A549 treated with DMSO at 1 μM for 4 hours (cell line): ENCODE measurements at places on chromosomes 1 and 21. TPM values are rescaled to one million over a fixed set of nuclear protein-coding genes. Genes with fewer than 3 reads are reported as not detected.

The GOLPH3L gene
- 13.1 to 20.0 TPM (median 16.6 TPM) in 5 replicates for total RNA-seq

The ATP6V1G3 gene
- not detected in 5 replicates for total RNA-seq

The RORC gene
- 0.02 to 0.07 TPM (median 0.03 TPM) in 3 of 5 replicates, not detected in the others for total RNA-seq

The PGLYRP4 gene
- total RNA-seq = not detected in 5 replicates

The CFH gene
- 3.6 to 5.5 TPM (median 4.4 TPM) in 5 replicates for total RNA-seq

The C1orf115 gene
- total RNA-seq = 4.4 to 5.6 TPM (median 5.5 TPM) in 5 replicates

The RUNX3 gene
- total RNA-seq = 5.1 to 9.6 TPM (median 6.2 TPM) in 5 replicates

The PLEKHN1 gene
- total RNA-seq = 4.4 to 7.1 TPM (median 6.1 TPM) in 5 replicates

The CHRNB2 gene
- total RNA-seq = 0.36 to 0.45 TPM (median 0.41 TPM) in 5 replicates

The CD1D gene
- total RNA-seq = 0.05 TPM in 1 of 5 replicates, not detected in the others

The TMEM240 gene
- total RNA-seq = 0.44 to 0.77 TPM (median 0.56 TPM) in 5 replicates

The GMEB1 gene
- 6.2 to 8.2 TPM (median 7.4 TPM) in 5 replicates for total RNA-seq

The CHIA gene
- total RNA-seq = not detected in 5 replicates

The CD84 gene
- not detected in 5 replicates for total RNA-seq

The ANGPTL7 gene
- total RNA-seq = not detected in 5 replicates

The TRNP1 gene
- 122 to 199 TPM (median 187 TPM) in 5 replicates for total RNA-seq

The CD5L gene
- not detected in 5 replicates for total RNA-seq

The PRKAA2 gene
- total RNA-seq = 2.5 to 3.8 TPM (median 3.0 TPM) in 5 replicates

The TSTD1 gene
- total RNA-seq = 0.21 to 0.46 TPM (median 0.24 TPM) in 3 of 5 replicates, not detected in the others

The FTCD gene
- 0.08 to 0.16 TPM in 2 of 5 replicates, not detected in the others for total RNA-seq

The IGFN1 gene
- 0.85 to 1.5 TPM (median 1.1 TPM) in 5 replicates for total RNA-seq
